ENCODE measurements at places on chromosomes 1 and 21.

DNA sequence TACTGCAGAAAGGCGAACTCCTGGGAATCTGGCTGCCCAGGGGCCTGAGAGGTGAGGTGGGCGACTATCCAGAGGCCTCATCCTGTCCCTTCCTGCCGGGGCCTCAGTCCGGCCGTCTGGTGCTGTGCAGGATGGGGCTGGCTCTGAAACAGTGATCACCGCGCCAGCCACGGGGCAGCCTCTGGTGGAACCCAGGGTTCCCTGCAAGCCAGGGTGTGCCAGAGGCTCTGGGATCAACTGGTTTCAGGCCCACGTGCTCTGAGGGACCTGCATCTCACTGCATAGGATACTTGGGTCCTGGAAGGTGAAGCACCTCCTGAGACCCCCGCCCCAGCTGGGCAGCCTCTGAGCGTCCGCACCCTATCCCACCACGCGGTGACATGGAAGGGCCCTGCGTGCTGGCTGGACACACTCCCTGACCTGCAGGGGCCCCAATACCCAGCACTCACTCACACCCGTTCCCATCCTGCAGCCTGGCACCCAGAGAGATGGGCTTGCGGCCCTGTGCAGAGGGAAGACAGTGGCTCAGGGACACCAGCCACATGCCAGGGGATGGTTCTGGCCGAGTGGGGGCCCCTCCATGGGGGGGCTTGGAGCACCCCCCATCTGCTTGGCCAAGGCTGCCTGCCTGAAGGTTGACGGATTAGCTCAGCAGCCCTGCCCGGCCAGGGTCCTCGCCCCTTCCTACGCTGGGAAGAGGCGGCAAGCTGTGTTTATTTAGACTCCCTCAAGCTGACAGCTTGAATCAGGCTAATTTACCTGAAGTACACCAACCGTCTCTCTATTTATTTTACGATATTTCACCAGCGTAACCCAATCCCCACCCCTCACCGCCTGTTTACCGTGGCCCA lies 64.3 kb upstream of the TTC34 start:
- DNase-seq, result no peak

GRCh38 chr1:203648276-203648675 lies 21.6 kb downstream of the ATP2B4 start:
- DNase-seq, result no peak

GRCh38 chr1:206581571-206581981 lies 30.7 kb downstream of the EIF2D start:
- DNase-seq, result no peak

DNA sequence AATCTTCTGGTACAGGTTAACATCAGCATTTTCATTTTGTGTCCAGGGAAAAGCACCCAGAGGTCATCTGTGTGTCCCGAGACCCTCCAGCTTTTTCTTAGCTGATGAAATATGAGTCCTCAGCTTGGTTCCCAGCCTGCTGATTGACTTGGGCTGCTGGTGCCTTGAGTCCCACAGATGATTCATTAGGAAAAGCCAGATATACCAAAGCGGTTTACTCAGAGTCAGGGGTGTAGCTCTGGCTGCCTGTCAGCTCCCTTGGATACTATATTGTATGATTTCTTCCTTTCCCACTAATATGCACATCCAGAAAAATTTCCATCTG lies 43.7 kb upstream of the MAB21L3 start:
- DNase-seq, result peak; percentile 93

DNA sequence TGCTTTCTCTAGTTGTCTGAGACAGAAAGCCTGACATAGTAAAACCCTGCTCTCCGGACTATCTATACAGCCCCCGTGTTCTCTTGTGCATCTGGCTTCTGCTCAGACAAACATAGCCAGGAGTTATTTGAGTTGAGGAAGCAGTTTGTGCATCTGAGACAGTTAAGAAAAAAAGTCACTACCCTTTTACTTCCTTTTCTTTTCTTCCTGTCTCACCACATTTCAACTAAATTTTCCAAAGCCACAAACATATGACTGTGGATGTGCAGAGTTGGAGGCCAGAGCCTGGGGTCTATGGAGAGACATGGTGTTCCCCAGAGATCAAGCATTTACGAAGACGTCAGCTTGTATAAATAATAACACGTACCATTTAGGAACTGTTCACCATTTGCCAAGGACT lies 158.5 kb upstream of the FGGY start:
- DNase-seq, result no peak

Measured in fibroblast of skin of right biceps (primary cell).